GM18507 (cell line): ENCODE measurements at places on chromosomes 11 and 22.

- DNase-seq = no peak
Observed at GRCh38 chr11:34050581-34051348, 766 bp upstream of the CAPRIN1 start.

GRCh38 chr11:65429068-65429681, 6.6 kb downstream of the NEAT1 start:
- DNase-seq = no peak

DNA sequence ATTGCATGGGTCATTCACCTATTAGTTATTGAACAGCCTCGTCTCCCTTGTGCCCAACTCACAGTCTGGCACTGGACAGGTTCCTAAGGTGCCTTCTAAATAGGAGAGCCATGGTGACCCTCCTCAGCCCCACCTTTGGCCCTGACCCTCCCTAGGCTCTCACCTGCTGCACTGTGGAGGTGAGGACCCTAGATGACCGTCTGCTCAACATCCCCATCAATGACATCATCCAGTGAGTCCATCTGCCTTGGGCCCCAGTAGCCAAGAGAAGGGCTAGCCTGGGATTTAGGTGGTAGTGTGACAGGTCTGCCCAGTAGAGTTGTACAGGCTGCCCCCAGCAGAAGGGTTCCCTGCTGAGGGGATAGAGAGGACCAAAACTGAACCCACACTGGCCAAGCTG, 13.6 kb downstream of the UCP2 start:
- no peak for DNase-seq

DNA sequence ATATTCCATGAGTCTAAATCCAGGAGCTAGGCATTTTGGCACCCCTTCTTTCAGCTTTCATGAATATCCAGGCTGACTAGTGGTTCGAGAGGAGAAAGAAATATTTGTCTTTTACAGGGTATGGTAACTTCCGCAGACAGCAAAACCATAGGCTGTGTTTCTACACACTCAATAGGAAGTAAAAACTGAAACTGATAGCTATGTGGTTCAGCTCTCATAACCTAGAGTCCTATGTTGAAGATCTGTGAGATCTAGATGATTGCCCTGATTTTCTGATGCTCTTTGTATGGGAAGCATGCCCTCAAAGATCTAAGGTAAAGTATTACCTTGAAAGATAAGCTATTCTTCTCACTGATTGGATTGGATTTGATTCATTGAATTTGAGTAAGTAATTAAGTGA, 118.3 kb downstream of the CD44 start:
- peak; percentile 26 for DNase-seq

DNA sequence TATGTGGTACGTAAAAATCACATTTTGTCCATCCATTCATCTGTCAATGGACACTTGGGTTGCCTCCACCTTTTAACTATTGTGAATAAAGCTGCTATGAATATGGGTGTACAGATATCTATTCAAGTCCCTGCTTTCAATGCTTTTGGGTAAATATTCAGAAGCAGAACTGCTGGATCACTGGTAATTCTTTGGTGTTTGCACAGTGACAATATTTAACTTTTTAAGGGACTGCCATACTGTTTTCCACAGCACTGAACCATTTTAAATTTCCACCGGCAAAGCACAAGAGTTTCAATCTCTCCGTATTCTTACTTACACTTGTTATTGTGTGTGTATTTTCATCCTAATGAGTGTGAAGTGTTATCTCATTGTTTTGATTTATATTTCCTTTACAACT, 79.4 kb downstream of the RBFOX2 start:
- DNase-seq = no peak

- DNase-seq = no peak
Observed at GRCh38 chr22:42368379-42369249, 63.6 kb downstream of the NFAM1 start.

GRCh38 chr22:18055619-18056160, 22.1 kb upstream of the PEX26 start:
- no peak for DNase-seq

GRCh38 chr22:23878219-23878618, 16.0 kb upstream of the MIF start:
- no peak for DNase-seq

DNA sequence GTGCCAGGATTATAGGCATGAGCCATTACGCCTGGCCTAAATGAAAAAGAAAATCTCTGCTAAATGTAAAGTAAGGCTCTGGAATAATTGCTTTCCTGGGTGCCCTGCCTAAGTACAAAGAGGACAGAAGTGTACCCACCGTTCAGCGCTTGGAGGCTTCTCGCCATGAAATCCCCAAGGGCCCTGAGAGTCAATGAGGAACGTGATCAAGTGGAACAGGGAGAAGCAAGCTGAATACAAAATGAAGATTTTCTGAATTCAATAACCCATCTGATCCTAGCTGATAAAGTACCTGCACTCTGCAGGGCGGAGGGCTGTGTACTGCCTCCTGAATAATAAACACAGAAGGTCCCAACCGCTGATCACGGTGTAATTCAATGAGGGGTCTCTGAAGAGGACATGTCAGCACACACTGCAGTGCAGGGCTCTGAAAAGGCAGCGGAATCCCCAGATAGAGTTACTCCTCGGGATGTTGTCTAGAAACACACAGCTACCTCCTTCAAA, 97.7 kb downstream of the ABTB2 start:
- no peak for DNase-seq

- DNase-seq = no peak
Observed at GRCh38 chr11:119713359-119714040, 15.5 kb downstream of the NECTIN1 start.

DNA sequence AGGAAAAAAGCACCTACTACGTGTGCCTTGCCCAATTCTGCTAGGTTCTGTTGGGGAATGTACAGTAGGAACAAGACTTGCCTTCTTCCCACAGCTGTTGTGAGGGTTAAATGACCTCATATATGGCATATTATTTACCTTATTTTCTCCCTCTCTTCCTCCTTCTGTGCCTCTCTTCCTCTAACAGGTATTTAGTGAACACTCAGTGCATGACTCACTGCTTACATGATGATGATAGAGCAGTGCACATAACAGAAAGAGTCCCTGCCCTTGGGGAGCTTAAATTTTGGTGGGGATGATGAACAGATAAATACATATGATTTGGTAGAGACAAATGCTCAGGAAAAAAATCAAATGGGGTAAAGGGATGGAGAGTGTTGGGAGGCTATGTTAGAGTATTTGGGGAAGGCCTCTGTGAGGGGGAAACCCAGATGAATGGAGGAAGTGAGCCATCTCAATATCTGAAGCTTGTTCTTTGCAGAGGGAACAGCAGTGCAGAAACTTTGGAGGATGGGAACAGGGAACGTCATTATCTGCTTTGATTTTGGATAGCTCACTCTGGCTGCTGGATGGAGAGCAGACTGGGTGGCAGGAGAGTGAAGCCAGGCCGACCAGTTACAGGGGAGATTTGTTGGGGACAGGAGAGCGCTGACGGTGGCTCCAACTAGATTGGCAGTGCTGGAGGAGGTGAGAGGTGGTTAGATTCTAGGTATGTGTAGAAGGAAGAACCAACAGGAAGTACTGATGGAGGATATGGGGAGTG, 95.5 kb upstream of the TENM4 start:
- no peak for DNase-seq

DNA sequence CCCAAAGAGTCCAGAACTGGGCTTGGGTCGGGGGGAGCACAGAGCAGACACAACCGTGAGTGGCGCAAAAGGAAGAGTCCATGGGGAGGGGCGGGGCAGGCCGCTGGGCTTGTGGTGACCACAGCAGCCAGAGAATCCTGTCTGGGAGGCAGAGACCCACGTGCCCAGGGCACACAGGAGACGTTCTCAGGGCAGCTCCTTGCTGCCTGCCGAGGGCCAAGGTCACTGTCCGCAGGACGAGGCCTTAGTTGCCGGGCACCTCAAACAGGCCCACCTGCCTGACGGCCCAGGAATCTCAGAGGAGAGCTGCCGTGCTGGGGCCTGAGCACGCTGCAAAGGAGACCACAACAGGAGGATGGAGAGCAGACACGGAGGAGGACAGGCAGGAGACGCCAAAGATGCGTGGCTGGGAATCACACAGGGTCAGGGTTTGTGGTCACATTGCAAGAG, 87.8 kb downstream of the MYEOV start:
- no peak for DNase-seq
